ENCODE measurements at places on chromosomes 12 and 14.

DNA sequence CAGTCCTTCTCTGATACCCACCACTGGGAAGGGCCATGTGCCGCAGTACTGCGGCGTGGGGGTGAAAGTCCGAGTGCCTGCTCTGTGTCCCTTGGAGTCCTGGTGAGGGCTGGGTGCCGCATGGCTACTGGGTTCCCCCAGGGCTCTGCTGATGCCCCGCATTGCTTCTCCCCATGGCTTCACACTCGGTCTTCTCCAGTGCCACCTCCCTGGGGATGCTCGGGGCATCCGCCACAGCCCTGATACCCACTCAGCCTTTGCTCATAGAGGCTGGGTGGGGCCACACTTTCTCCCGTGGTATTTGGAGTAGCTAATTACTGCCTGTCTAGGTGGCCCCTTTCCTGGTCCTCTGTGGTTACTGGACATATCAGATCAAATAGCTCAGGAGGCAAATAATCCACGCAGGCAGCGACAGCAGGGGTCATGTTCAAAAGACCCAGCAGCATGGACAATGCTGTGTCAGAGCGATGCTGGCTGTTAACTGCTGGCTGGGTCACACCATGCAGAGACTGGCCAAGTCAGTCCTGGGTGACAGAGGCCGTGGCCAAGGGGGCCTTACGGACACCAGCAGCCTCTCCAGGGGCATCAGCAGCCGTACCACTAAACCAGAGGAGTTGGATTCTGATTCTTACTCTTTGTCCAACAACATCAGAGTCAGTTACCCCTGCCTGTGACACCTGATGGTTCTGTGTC is 106.5 kb downstream of the ADGRD1 start:
- no peak for DNase-seq

GRCh38 chr12:53328043-53328435 is 6.6 kb upstream of the AAAS start:
- no peak for DNase-seq

DNA sequence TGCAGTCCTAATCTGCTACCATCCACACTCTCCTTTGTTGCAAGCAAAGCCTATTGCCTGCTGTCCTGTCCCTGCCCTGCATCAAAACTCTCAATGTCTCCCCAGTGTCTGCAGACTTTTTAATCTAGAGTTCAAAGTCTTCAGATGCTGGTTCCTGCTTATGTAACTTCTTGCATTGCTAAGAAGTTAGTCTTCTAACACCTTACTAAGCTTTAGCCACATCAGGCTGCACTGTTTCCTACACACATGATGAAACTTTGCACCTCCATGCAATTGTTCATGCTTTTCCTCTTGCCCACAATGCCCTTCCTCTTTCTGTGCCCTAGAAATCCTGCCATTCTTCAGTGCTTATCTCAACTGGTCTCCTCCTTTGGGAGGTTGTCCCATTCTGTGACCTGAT is 16.2 kb upstream of the DICER1 start:
- no peak for DNase-seq

DNA sequence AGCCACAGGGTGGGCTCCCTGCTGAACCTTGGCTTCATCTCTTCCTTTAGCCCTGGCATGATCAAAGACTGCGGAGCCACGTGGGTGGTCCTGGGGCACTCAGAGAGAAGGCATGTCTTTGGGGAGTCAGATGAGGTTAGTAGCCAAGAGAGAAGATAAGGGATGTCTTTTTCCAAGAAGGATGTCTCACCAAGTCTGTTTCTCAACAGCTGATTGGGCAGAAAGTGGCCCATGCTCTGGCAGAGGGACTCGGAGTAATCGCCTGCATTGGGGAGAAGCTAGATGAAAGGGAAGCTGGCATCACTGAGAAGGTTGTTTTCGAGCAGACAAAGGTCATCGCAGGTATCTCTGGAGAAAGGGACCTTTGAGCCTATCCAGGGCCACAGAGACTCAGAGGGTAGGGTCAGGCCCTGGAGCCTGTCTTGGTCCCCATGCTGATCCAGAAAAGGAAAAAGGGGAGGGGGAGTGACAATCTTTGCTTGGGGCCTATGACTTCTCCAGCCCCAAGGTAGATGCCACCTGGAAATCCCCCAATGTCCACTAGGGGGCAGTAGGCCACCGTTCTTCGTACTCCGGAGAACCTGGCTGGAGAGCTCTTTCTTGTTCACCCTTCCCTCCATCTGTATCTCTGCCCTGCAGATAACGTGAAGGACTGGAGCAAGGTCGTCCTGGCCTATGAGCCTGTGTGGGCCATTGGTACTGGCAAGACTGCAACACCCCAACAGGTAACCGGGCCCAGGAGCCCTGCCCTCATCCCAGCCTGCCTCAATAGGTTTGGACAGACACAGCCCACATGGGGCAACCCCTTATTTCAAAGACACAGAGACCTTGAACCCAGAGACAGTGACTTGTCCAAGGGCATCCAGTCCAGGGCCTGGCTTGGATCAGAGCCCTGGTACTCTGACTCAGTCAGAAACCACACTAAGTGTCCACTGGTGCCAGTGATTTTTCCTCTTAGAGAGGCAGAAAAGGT is 2.0 kb downstream of the TPI1 start:
- DNase-seq = peak; percentile 70

DNA sequence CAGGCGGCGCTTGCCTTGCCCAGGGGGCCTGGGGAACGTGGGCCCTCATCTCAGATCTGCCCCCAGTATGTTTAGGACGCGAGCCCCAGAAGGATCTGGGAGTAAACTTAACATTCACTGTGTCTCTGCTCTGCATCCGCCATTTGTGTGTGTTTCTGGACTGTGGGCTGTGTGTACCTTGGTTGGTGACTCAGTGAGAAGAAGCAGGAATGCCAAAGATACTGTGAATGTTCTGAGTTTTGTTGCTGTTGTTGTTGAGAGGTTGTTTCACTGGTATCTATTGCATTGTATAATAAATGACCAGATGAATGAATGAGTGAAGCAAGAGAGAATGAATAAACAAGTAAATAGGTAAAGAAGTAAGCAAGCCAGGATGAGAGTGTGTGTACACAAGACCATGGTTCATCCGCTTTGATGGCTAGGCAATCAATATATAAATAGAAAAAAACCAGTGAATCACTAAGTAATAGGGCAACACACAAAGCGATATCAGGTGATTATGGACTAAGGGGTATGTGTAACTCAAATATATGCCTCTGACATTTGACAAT is 20.5 kb downstream of the MEG3 start:
- no peak for DNase-seq

GRCh38 chr14:34179727-34180126 is 228.9 kb upstream of the EGLN3 start:
- DNase-seq = peak; percentile 40

GRCh38 chr14:50013198-50013918 is 103.0 kb downstream of the VCPKMT start:
- no peak for DNase-seq

DNA sequence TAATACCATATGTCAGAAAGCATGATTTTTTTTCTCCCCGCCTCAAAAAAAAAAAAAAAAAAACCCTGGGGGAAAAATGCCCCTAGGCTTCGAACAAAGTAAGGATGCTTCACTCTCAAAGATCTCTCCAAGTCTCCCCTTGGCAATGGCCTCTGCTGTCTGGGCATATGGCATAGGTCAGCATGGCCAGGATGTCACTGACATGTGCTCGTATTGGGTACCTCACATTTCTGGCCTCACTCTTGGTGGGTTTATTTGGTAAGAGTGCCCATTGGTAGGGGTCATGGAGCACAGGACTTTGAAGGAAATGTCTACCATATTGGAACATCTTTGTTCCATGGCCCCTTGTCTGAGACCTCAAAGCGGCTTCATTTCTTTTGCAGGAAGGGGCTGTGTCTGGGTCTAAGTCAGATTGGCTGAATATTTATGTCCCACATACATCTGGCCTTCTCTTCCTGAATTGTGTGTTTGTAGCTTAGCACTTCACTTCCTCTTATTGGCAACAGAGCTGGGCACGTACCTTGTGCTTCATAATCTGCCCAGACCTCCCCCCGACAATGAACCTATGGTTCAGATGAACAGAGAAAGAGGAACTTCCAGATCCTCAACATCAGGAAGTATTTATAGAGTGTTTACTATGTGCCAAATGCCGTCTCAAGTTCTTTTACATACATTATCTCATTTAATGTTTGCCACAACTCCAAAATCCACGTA is 36.3 kb upstream of the OAS1 start:
- DNase-seq = no peak

DNA sequence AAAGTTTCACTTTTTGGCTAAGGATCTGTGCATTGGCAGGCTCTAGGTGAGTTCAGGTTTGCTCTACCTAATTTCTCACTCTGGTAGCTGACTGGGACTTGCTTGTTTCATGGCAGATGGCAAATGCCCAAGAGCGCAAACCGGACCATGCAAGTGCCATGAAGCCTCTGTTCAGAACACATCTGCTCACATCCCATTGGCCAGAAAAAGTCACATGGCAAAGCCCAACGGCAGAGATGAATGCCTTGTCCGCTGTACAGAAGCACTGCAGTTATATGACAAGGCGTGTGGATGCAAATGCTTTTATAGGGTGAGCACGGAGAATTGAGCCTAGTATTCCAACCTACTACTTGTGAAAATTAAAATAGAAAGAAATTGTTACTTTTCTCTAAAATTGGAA is 202.2 kb upstream of the HMGA2 start:
- no peak for DNase-seq

DNA sequence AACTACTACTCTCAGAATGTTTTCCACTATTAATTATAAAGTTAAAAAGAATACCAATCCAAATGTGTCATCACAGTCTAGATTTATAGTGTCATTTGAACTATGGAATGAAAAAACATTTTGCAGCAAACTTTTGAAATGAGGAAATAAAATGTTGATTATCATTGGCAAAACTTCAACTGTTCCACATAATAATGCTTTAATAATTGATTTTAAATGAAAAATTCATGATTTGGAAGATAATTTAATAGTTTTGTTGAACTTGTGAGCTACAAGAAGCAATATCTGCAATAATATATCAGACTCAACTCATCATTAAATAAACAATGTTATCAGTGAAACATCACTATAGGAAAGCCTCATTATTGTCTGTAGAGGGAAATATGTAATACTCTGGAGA is 48.2 kb upstream of the DCN start:
- DNase-seq = no peak

GRCh38 chr12:96986883-96987523 is 79.9 kb downstream of the NEDD1 start:
- peak; percentile 71 for DNase-seq
